Activated CD4-positive, alpha-beta T cell treated with anti-CD3 and anti-CD28 coated beads, Interleukin-2, amount 50 U/mL, for 1 hour (primary cell): ENCODE measurements at places on chromosomes 16 and 17.

DNA sequence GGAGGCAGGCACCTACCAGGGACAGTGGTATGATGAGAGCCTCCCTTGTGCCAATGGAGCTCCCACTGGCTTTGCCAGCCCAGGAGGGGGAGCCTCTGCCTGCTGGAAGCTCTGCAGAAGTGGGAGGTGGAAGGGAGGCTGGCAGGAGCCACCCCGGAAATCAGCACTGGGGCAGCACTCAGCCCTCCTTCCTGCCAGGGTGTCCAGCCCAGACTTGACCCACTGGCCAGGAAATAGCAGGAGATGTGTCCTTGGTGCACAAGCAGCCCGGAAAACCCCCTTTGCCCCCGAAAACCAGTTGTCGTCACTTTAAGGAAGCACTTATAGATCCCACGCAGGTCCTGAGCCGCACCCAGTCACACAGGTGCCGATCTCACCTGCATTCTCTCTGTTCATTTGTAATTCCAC is 49.3 kb upstream of the CACNG4 start:
- DNase-seq = no peak

DNA sequence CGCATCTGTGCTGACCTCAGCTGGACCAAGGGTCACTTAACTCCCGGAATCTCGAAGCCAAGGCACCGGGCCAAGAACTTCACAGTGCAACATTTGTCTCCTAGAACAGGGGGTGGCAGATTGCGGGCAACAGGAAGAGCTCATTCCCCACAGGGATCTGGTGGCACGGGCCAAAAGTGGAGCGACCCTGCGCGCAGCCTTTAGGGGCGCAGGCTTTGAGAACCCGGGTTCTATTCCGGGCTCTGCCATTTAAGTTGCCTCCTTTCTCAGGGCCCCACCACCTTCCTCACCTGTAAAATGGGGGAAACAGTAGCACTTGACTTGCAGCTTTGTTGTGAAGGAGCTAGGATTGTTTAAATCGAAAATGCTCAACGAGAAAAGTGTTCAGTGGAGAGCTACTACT is 651 bp downstream of the SHMT1 start:
- no peak for DNase-seq

- no peak for DNase-seq
These were observed 9.2 kb downstream of the FMNL1 start for GRCh38 chr17:45230787-45231480.

DNA sequence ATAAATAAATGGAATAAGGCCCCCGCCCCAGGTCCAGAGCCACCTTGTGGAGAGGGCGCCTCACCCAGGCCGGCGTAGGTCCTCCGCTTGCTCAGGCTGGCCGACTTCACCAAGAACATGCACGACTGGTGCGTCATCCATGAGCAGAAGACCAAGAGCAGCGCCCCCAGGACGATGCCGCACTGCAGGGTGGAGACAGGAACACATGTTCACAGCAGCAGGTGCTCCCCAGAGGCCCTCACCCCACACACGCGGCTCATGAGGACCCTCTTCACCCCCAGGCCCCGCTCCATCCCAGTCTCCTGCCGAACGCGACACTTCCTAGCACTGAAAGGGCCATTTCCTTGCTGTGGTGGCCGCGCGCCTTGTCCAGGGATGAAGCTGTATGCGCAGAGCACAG is 5.5 kb downstream of the SLC38A10 start:
- DNase-seq = no peak

- peak; percentile 23 for DNase-seq
These were observed 9.2 kb downstream of the TBKBP1 start for GRCh38 chr17:47703191-47703591.

GRCh38 chr17:13584701-13585080 is 17.0 kb downstream of the HS3ST3A1 start:
- no peak for DNase-seq

GRCh38 chr16:78942625-78943245 is 657.8 kb downstream of the MAF start:
- no peak for DNase-seq

GRCh38 chr17:40859536-40859935 is 7.5 kb downstream of the KRT12 start:
- DNase-seq = no peak

GRCh38 chr16:15518381-15519351 is 84.3 kb downstream of the BMERB1 start:
- no peak for DNase-seq

- DNase-seq = no peak
These were observed 560.6 kb downstream of the CDH13 start for GRCh38 chr16:83187405-83187804.

- no peak for DNase-seq
These were observed 104.3 kb upstream of the FOXF1 start for GRCh38 chr16:86406056-86406455.

DNA sequence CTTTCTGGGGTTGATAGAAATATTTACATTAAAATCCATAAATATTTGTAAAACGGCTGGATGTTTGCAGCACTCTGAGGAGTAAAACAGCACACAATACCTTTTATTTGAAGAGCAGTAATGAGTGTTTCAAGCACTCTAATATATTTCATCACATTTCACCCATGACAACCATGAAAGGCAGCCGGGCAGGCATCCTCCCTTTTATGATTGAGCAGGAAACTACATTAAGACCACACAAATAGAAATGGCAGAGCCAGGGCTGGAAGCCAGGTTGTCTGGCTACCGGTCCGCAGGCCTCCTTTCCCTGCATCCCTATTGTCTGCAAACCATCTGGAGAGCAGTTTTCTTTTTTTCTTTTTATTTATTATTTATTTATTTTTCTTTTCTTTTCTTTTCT is 23.1 kb upstream of the GPRC5C start:
- no peak for DNase-seq

- no peak for DNase-seq
These were observed 8.3 kb downstream of the BAIAP3 start for GRCh38 chr16:1341495-1342420.

- DNase-seq = no peak
These were observed 119.2 kb downstream of the PCTP start for GRCh38 chr17:55870044-55870443.

- no peak for DNase-seq
These were observed 1.4 kb upstream of the CACNA1G start for GRCh38 chr17:50558941-50559614.

GRCh38 chr17:70271672-70272071 is 102.3 kb downstream of the KCNJ2 start:
- no peak for DNase-seq

GRCh38 chr17:4665027-4665426 is 23.5 kb upstream of the ALOX15 start:
- DNase-seq = no peak

- no peak for DNase-seq
These were observed 795 bp upstream of the HBM start for GRCh38 chr16:164827-165538.

- DNase-seq = no peak
These were observed 216.1 kb downstream of the CEP112 start for GRCh38 chr17:65975878-65976277.

DNA sequence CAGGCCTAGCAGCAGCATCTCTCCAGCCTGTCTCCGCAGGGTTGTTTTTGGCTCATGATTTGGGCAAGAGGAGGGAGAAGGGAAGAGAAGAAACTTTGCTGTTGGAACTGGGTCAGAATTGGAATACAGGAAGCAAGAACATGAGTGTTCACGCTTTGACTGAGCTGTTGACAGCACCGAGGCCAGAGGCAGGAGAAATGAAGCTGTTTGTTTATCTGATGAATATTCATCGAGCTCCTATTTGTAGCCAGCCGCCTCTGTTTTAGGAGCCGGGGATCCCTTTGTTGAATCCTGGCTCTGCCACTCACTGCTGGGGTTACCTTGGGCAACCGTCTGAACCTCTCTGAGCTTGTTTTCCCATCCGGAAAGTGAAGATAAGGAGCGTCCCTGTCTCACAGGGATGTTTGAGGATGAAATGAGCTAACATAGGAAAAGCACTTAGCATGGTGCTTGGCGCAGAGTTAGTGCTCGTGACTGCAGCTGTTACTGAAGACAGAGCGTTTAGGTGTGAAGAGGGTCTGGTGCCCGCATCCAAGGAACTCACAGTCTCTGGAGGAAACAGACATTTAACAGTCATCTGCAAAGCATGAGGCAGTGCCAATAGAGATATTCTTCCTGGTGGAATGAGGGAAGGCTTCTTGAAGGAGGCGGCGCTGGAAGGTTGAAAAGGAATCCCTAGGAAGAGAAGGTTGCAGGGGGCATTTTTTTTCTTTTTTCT is 29.2 kb downstream of the RAP1GAP2 start:
- DNase-seq = no peak

GRCh38 chr17:50206604-50207293 is 5.3 kb upstream of the COL1A1 start:
- DNase-seq = no peak

DNA sequence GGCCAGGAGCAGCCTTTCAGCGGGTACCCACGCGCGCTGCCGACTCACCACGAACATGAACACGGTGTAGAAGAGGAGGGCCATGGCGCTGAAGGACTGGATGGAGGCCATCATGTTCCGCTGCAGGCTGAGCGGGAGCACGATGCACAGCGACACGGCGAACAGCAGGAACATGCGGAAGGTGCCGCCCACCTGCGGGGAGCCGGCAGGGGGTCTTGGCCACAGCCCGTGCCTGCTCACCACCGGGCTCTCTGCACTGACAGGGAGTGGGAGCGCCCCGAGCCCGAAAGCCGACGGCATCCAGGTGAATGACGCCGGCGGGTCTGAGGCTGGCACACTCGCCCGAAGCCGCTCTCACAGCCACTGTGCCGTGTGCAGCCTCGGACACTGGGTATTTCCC is 13.0 kb downstream of the SLC38A10 start:
- no peak for DNase-seq

GRCh38 chr17:15341385-15341849 is at the start of gene TEKT3:
TEKT3 (minus strand) TSS chr17:15341597; CDS start chr17:15331585, 10,012 bp downstream.
- DNase-seq = no peak

DNA sequence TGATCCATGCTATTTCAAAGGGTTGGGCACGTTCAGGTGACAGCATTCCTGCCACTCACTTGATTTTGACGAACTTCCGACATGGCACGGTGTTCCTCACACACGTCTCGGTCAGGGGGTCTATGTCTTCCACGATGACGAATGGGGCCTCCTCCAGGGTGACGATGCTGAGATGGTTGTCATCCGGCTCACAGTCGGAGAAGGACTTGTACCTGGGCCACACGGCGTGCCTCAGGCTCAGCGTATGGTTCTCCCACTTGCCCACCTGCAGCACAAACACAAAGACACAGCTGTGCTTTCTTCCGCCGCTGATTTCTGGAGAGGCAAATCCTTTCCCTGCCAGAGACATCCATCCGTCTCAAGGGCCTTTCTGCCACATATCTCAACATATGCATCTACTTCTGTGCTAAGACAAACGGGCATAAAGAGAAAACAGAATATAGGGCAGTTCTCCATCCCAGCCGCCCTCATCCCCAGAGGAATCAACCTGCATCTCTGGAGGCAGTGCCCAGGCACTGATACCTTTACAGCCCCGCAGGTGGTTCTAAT is 332.5 kb downstream of the GRIN2A start:
- no peak for DNase-seq
